Bladder microvascular endothelial cell (primary cell): ENCODE measurements at places on chromosomes 2 and 18. TPM values are rescaled to one million over a fixed set of nuclear protein-coding genes. Genes with fewer than 3 reads are reported as not detected.

OTX1 gene
- total RNA-seq = not detected in 2 replicates

GCG gene
- not detected in 2 replicates for total RNA-seq

DGKD gene
- total RNA-seq = 22.0 and 22.8 TPM in 2 replicates

WBP1 gene
- total RNA-seq = 25.9 and 49.3 TPM in 2 replicates
